ENCODE measurements at places on chromosomes 7 and 10. TPM values are rescaled to one million over a fixed set of nuclear protein-coding genes. Genes with fewer than 3 reads are reported as not detected.

Gene AGAP5
- 3.2 TPM for total RNA-seq

Gene NME8
- not detected for total RNA-seq

Gene ACBD7
- not detected for total RNA-seq

Gene DDC
- not detected for total RNA-seq

Gene LRRC17
- 1.9 TPM for total RNA-seq

Gene CDNF
- total RNA-seq: 2.0 TPM

Gene POR
- total RNA-seq: 45.7 TPM

Gene WEE2
- not detected for total RNA-seq

Gene PTF1A
- total RNA-seq: not detected

Gene DDX56
- 31.6 TPM for total RNA-seq

Gene ADRA2A
- total RNA-seq: 0.64 TPM

Gene TMEM229A
- total RNA-seq: not detected

Gene DRGX
- not detected for total RNA-seq

Gene SKIDA1
- total RNA-seq: 3.6 TPM

Gene NPC1L1
- not detected for total RNA-seq
